GM12892 (cell line): ENCODE measurements at places on chromosomes 1 and 21.

DNA sequence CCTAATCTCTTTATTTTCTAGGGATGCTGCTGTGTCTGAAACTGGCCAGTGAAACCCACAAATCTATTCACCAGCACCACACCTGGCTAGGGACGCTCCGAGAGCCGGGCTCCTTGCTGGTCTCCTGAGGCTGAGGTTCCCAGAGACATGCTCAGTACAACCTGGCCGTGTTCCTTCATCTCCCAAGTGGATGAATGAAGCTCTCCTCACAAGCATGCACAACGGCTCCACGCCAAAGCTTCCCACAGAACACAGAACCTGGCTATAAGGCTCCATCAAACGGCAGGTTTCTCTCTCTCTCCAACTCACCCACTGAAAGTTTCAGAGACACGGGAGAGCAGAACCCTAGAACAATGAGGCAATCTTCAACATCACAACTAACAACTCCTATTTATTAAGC lies 82.3 kb downstream of the TIAM1 start:
- no peak for DNase-seq

DNA sequence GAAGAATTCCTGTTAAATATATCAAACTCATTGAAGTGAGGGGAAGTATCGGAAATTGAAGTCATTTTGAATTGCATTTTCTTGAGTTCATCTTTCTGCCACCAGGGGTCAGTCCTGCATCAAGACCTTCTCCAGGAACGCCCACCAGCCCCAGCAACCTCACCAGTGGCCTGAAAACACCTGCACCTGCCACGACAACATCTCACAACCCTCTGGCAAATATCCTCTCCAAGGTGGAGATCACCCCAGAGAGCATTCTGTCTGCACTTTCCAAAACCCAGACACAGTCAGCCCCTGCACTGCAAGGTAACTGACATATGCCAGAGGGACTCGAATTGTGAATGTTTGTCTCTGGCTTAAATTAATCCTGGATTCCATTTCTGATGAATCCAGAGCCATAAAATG lies 22.8 kb upstream of the TARS2 start:
- DNase-seq = peak; percentile 53

DNA sequence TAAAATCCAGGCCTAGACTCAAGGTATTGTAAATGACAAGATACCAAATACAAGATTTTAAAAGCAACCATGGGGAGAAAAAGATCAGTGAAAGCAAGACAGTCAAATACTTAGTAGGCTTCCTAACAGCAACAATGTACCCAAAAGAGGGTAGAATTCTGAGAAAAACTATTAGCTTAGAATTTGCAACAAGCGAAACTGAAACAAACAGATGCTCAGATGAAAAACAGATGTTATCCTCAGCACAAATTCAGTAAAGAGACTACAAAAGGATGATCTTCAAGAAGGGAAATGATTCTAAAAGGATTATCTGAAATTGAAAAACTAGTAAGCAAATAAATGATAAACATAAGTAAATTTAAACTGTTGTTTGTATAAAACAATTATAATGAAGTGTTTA lies 40.0 kb downstream of the PDC start:
- DNase-seq = peak; percentile 6

GRCh38 chr1:193013005-193013404 lies 46.2 kb downstream of the UCHL5 start:
- no peak for DNase-seq

DNA sequence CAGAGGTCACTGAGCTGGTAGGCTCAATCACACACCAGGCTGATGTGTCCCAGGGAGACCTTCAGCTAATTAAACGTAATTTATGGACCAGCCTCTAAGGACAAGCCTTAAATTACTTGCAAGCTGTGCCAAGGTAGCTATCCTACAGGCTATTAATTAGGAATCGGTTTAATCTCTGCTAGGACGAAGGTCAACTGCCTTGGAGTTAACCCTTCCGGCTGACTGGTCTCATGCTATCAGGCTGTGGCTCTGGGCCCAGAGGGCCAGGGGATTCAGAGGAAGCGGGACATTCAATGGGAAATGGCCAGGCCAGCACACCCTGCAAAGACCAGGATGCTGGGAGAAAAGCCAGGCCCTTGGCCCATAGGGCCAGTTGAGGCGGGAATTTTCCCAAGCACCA lies 19.0 kb downstream of the DHRS3 start:
- DNase-seq = no peak

DNA sequence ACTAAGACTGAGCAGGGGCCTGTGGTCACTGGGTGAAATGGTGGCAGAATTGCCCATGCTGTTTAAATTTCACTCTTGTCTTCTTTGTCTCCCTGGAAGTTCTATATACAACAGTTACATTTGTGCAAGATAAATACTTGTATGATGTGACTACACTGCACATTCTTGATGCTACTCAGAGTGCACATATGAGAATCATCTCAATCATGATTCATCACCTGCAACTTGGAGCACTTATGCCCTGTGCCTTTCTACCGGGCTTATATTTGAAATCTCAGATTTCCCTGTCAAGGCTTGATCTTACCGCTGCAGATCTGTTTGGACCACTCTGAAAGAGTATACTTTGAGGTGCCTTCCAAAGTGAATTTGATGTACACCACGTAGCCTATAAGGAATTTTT lies 10.6 kb downstream of the PGM1 start:
- DNase-seq = no peak

DNA sequence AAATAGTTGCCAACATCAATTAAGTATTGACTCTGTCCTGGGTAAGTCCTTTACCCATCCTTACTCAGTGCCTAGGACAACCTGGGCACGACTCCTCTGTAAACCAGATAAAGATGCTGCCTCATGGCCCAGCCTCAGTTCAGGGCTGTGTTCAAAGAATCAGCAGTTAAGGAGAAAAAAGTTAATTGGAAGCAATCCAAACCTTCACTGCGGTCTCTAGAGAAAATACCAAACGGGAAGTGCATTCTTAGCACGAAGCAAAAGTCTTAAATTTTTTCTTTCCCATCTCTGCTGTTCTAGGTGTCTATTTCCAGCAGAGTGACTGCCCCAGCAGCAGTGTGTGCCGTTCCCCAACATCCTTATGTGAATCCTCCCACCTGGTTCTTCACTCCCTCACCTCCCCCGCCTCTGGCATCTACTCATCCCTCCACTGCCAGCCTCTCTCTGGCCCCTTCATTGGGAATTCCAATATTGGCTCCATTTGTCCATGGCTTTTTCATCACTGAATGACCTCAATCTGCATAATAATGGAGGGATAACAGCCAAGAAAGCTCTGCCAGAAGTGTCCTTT lies 23.2 kb downstream of the KANK4 start:
- DNase-seq = no peak

DNA sequence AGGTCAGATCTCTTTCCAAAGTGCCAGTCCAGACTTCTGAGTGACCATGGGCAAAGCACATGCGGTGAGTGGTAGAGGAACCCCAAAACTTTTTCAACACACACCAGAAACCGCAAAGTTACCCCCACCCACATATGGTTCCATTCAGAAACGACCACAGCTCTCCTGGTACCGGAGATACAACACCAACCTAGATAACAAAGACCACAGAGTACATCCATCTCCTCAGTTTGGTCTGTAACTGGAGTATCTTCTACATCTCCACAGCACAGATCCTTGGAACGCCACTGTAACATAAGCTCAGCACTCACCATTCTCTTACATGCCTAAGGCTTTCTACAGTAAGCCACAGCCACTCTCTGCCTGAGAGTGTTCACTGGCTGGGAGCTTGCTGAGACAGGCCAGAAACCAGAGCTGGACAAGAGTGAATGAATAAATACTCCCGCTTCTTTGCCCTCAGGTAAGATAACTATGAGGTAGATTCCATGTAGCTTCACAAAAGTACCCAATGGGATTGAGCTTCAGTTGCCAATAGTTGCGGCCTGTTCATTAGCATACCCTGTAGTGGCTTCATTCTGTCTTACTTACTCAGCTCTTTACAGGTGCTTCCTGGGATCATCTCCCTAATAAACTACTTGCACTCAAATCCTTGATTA lies 81.8 kb downstream of the SMYD3 start:
- DNase-seq = no peak

DNA sequence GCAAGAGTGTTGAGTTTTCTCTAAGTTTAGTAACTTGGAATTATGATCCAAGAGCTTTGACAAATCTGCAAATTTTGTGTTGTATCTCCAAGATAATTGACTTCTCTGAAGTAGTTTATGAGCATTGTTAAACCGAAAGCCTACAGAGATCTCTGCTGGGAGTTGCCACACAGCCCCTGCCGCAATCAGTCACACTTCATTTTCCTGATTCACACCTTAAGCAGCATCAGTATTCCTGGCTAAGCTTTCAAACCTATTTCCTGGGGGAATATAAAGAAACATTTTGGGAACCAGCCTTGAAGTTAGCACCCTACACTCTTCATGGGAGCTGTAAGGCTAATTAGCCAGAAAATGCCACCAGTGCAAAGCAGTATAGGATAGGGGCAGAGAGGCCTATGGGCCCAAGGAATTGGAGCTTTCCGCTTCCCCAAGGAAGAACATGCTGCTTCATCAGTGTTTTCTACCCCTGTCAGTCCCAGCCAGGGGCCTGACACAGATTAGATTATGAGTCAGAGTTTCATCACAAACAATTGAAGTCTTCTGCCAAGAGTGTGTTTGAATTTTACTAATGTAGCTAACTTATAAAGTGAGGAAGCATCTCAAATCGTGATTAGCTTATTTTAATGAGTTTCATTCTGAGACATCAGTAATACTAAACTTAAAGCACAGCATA lies 23.2 kb upstream of the CACYBP start:
- DNase-seq = no peak

DNA sequence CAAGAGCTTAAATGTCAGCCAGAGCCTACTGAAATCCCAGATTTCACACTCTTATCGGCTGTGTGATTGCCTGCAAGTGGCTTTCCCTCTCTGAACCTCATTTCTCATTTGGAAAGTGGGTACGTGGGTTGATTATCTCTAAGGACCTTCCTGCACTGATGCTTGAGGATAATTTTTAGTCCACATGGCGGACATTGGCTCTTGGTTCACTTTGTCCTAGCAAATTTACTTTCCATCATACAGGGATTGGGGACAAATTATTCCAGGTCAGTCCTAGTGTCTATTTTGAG lies 111.6 kb downstream of the ACTL8 start:
- no peak for DNase-seq

- no peak for DNase-seq
Measured at GRCh38 chr1:177796561-177796960, 173.3 kb downstream of the SEC16B start.

- DNase-seq = no peak
Measured at GRCh38 chr1:15507278-15507677, 16.7 kb downstream of the CASP9 start.

- no peak for DNase-seq
Measured at GRCh38 chr1:229514578-229515275, 6.6 kb upstream of the NUP133 start.

DNA sequence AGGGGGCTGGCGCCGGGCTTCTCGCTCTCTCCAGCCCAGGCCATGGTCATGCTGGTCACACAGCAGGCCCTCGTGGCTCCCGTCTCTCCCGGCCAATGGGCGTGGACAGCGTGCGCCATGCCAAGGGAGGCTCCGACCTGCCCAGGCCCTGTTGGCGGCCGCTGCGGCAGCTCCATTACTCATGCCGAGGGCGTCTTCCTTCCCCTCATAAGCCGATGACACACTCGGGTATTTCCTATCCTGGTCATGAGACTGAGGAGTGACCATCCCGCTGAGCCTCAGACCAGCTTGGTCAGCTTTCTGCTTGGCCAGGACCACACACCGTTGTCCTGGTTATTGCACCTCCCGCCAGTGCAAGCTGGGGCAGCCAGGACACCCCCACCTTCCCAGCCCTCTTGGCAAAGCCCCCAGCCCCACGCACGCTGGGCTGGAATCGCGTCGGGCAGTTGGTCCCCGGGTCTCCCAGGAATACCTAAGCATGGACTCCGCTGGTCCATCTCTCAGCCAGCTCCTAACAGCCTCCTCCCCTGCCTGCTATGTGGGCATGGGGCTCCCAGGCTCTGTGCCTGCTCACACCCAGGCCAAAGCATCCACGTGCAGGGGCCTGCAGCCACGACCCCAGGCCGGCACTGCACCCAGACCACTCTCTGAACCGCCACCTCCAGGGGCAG lies 49.8 kb downstream of the ARHGEF16 start:
- no peak for DNase-seq

- no peak for DNase-seq
Measured at GRCh38 chr1:232507571-232507970, 122.4 kb downstream of the SIPA1L2 start.

GRCh38 chr1:166471359-166471758 lies 304.6 kb upstream of the FAM78B start:
- no peak for DNase-seq

DNA sequence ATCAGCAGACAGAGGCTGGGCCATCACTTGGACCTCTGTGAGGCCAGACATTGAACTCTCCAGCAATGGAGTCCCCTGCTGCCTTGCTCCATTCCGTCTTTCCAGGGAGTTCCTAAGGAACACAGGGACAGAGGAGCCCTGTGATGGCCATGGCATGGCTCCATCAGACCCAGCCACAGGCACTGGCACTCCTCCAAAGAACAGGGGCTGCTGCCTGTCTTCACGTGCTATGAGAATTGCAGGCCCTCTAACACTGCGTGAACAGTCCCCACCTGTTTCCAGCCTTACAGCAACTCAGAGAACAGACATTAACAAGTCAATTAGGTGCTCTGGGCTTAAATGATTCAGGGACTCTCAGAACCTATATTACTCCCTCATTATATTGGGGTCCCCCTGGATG lies 140.8 kb downstream of the ASTN1 start:
- no peak for DNase-seq

GRCh38 chr1:78553859-78554258 lies 63.1 kb downstream of the PTGFR start:
- DNase-seq = no peak

DNA sequence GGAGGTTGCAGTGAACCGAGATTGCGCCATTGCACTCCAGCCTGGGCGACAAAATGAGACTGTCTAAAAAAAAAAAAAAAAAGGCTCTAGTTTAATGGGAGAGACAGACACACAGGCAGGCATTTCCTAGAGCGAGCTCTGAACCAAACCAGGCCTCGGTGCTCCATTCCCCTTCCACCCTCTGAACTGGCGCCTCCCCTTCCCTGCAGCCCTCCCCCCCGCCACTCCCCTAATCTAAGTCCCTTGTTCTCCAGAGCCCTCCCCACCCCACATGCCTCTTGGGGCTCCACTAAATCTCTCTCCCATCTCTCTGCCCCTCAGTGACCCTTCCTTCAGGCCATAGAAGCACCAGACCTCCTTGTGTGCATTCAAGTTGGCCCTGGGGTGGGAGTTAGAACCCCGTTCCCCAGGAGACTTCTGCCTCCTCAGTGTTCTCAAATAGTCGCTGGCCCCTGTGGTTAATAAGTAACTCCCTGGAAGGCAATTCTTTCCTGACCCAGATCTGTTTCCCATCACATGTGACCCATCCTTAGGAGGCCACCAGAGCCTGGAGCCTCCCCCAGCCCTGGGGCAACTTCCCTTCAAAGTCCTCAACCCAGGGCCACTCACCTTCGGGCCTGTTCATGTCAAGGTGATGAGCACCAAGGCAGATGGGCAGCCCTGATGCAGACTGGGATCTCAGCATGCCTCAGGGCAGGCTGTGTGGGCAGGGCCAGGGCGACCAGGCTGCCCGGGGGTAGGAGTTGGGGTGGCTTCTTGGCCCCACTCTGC lies 42.6 kb upstream of the EPB41 start:
- DNase-seq = no peak

- peak; percentile 37 for DNase-seq
Measured at GRCh38 chr1:227947386-227947675, 401 bp downstream of the WNT9A start.

- no peak for DNase-seq
Measured at GRCh38 chr1:221029981-221030649, 150.9 kb downstream of the HLX start.
